NCI-H2227 treated with DMSO at 0.1 percent for 48 hours (cell line): ENCODE measurements at places on chromosomes 1 and 21.

GRCh38 chr1:53948291-53948690 lies 2.1 kb downstream of the LRRC42 start:
- no peak for DNase-seq

GRCh38 chr1:43853161-43853921 lies 80.3 kb upstream of the ARTN start:
- no peak for DNase-seq

DNA sequence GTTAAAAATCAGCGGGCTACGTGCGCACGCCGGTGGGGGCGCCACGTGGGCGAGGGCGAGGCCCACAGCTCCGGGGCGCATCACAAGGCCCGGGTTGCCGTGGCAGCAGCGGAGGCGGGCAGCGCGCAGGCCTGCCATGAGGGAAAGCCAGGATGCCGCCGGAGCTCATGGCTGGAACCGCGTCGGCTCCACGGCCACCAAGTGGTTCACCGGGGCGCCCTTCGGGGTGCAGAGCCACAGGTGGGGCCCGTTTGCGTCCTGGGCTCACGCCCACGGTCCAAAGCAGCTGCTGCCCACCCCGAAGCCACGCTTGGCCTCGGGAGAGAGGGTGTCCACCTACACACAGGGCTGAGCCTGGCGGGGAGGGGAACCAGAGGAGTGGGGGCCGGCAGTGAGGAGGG lies 4.9 kb upstream of the TTC22 start:
- no peak for DNase-seq

DNA sequence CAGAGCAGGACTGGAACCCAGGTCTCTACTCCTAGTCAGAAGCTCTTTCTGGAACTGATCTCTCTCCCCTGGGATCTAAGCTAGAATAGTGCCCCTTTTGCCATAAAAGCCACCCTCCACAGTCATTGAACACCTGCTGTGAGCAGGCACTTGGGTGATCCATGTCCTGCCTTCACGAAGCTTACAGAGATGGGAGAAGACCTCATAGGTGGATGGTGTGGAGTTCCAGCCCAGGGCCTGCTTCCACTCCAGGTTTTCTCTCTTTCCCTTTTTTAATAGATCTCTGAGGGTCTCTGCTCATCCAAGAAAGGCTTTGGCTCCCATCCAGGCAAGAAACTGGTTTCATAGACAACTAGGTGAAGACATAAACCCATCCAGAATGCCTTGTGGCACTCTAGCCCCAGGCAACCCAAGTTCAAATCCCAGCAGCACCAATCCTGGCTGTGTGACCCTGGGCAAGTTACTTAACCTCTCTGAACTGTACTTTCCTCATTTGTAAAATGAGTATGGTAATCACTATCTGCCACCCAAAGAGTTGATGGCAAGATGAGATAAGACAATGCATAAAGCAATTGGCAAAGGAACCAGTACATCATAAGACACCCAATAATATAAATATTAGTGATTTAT lies 46.4 kb upstream of the TMEM51 start:
- DNase-seq: no peak
